ENCODE measurements at places on chromosomes 1 and 21.
A peak's percentile ranks its signal among the peaks of the same experiment; 100 is the strongest.

GRCh38 chr1:234758851-234759250, 148.9 kb upstream of the IRF2BP2 start:
- no peak for DNase-seq

DNA sequence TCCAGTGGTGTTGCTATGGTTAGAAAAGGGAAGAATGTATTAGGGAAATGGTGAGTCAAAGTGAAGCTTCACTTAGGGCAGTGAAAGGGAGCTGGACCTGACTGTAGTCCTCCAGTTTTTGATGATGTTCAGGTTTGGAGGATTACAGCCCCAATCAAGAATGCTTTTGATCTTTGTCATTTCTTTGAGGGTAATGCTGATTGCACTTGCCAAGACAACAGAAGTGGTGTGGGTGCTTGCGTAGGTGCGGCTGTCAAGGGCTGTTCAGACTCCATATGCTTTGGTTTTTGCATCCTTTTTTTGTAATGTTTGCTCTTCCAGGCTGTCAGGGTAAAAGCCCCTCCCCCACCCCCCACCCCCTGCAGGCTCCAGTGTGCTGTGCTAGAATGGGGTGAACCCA, 38.9 kb downstream of the HHAT start:
- DNase-seq: no peak

- DNase-seq: no peak
Observed at GRCh38 chr1:5304702-5305101, 650.3 kb downstream of the AJAP1 start.

- DNase-seq: no peak
Observed at GRCh38 chr1:166036092-166036491, 130.7 kb downstream of the FAM78B start.

DNA sequence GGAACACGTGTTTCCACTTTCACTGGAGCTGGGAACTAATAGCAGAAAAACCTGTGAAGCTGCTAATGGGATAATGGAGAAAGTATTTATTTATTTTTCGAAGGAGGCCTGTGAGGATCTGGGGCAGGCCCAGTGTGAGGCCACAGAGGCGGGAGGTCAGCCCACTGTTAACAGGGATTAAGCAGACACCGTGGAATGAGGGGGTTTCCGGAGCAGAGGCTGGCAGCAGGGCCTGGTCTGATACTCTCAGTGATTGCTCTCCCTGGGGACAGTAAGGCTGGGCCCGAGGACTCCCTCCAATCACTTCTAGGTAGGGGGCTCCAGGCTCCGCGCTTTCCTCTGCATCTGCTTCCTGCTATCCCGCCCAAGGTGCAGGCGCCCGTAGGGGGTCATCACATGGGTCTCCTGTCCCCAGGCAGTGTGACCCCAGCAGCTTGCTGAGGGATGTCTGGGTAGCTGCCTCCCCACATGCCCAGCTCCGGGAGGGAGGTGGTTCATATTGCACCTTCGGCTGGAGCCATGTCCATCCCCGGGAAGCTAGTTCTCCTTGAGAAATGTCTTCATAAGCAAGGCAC, 28.8 kb upstream of the CDCA8 start:
- DNase-seq: no peak

- DNase-seq: no peak
Observed at GRCh38 chr1:102884238-102884637, 224.1 kb downstream of the COL11A1 start.

GRCh38 chr1:230544758-230545157, 97.5 kb upstream of the COG2 start:
- no peak for DNase-seq

DNA sequence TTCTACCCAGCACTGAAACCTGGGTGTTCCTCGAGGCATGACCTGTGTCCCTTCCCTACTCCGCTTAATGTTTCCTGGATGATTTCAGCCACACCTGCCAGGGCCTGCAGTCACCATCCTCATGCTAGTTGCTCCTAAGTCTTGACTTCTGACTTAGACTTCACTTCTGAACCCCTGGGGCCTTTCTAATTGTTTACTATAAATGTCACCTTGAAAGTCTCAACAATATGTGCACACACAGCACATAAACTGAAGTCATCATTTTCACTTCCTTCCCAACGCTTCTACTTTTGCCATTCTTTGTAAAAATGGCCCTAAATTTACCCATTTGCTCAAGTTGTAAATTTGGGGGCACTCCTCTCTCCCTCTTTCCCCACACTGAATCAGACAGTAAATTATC, 141.1 kb downstream of the DYRK1A start:
- DNase-seq: no peak

DNA sequence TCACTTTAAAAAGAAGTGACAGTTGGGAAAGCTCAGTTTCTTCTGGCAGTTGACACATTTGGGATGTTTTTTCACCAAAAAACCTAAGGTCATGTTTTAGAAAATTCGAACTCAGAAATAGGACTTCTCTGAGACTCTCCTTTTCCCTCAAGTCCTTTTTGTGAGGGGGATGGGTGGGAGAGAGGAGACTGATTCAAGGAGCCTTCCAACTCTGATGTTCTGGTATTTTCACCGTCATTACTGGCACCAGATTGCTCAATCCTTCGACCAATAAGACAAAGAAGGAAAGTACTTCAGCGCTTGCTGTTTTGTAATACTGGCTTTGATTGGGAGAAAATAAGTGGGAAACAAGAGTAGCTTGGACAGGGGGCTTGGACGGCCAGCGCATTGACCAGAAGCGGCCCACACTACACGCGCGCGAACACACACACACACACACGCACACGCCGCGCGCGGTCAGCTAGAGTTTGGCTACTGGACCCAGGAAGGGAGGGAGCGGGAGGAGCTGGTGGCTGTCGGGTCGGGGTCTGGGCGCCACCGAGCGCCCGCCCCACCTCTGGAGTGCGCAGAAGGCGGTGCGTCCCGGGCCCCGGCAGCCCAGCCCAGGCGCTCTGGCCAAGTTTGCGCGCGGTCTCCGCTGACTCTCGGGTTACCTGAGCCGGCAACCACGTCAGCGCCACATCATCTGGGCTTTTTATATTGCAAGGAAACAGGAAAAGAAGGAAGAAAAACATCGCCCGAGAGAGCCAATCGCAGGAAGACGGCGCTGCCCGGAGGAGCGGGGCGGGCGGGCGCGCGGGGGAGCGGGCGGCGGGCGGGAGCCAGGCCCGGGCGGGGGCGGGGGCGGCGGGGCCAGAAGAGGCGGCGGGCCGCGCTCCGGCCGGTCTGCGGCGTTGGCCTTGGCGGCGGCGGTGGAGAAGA, at the start of gene KCNK1:
Gene KCNK1 (plus strand): TSS at position 855 of the 921 bp plus-strand sequence. CDS start 66 bp downstream, at position 921.
- DNase-seq: no peak

GRCh38 chr1:171904778-171905450, 63.6 kb downstream of the DNM3 start:
- DNase-seq: no peak

GRCh38 chr1:36625253-36625934, 142.7 kb upstream of the CSF3R start:
- DNase-seq: no peak

DNA sequence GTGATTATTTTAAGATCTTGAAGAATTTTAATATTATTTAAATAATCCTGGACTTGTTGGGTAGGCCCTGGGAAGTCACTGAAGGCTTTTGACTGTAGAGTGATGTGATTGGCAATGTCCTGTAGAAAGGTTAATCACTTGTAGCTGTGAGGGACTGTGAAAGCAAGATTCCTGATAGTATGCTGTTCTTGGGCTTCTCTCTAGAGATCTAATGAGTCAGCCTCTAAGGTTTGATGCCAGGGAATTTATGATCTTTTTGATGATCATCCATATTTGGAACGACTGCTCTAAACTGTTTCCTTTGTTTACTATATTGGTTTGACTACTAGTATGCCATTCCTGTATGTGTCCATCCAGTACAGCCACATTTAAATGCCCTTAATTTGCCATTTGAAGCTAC, 56.5 kb downstream of the CAMSAP2 start:
- no peak for DNase-seq

DNA sequence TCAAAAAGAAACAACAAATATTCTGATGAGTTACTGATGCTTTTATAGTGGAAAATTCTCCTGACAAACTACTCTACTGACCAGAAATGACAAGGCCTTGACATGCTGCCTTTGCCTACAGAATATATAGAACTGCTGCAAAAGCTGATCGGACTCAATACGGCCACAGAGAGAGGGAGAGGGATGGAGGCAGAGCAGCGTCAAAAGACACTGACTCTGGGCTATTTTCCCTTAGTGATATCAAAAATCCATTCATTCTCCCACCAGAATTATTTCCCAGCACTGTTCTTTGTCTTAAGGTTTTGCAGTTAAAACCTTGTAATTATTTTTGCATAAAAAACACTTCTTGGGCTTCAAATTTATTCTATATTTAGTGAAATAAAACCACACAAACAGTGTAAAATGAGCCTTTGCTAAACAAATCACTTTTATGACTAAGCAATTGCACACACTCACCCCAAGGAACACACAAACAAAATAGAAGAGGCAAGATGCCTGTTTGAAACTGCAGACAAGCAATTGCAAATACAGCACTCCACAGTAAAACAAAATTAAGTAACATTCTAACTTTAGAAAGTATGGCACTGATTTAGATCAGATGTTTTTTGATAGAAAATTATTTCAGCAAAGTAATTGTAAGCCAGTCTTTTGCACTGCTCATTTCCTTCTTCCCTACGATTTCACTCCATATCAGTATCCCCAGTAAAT, 1036.4 kb downstream of the ADGRL2 start:
- no peak for DNase-seq

GRCh38 chr1:230923176-230923575, 54.9 kb upstream of the C1orf198 start:
- DNase-seq: no peak

- no peak for DNase-seq
Observed at GRCh38 chr1:82845866-82846265, 1045.1 kb downstream of the ADGRL2 start.

GRCh38 chr1:26171084-26172072, at the start of gene ZNF593OS:
ZNF593OS (minus strand) TSS chr1:26171832; CDS start chr1:26171661, 171 bp downstream.
- DNase-seq: no peak

- no peak for DNase-seq
Observed at GRCh38 chr1:63327417-63328054, 5.2 kb downstream of the FOXD3 start.

- no peak for DNase-seq
Observed at GRCh38 chr1:93499075-93499474, 51.2 kb downstream of the FNBP1L start.

DNA sequence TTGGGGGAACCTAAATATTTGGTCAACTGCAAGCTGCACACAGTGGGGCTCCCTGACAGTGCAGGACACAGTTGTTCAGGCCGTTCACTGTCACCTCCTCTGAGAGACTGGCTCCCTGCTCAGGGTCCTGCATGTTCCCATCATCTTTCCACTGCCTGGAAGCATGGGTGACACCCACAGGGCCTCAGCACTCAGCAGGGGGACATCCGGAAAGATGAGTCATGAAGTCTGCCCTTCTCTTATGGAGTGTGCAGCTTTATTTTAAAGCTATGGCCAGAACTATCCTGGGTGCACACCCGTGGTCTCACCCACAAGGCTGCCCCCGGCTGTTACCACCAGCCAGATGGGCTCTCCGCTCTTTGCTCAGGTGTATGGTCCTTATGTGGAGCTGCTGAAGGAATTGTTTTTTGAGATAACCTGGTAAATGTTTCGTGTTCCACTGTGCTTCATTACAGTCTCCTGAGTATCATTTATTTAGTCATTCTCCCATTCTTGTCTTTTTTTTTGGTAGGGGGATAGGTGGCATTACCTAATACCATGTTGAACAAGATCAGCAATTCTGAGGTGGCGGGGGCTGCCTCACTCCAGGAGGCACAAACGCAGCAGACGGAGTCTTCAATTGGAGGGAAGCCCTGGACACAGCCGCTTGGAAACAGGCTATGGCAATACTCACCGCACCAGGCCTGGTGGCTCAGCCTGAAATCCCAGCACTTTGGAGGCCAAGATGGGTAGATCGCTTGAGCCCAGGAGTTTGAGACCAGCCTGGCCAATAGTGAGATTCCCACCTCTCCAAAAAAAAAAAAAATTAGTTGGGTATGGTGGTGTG, 14.3 kb downstream of the TRIM11 start:
- DNase-seq: no peak

- DNase-seq: no peak
Observed at GRCh38 chr21:43759651-43760050, 16.5 kb downstream of the CSTB start.

GRCh38 chr1:15940110-15941043, 35.5 kb downstream of the ZBTB17 start:
- no peak for DNase-seq

DNA sequence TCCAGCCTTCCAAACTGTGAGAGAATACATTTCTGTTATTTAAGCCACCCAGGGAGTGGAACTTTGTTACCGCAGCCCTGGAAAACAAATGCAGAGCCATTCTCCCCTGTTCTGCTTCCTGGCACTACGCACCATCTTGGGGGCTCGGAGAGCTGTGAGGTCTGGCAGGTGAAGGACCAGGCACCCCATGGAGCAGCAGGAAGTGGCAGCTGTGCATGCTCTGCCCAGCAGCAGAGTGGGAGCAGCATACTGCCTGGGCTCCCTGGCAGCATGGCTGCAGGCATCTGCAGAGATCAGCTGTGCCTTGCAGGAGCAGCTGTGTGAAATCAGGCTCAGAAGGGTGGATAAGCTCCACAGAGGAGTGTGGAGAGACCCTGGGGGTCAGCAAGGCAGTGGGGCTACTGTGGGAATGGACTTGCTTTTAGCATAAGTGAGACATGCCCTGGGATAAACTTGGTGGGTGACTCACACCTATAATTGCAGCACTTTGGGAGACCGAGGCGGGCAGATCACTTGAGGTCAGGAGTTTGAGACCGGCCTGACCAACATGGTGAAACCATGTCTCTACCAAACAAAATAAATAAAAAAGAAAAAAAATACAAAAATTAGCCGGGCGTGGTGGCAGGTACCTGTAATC, 17.7 kb upstream of the ZSCAN20 start:
- DNase-seq: no peak

GRCh38 chr1:179706339-179706941, 36.7 kb upstream of the FAM163A start:
- DNase-seq: peak; percentile 57

- DNase-seq: no peak
Observed at GRCh38 chr1:74772945-74773344, 40.0 kb downstream of the TYW3 start.

DNA sequence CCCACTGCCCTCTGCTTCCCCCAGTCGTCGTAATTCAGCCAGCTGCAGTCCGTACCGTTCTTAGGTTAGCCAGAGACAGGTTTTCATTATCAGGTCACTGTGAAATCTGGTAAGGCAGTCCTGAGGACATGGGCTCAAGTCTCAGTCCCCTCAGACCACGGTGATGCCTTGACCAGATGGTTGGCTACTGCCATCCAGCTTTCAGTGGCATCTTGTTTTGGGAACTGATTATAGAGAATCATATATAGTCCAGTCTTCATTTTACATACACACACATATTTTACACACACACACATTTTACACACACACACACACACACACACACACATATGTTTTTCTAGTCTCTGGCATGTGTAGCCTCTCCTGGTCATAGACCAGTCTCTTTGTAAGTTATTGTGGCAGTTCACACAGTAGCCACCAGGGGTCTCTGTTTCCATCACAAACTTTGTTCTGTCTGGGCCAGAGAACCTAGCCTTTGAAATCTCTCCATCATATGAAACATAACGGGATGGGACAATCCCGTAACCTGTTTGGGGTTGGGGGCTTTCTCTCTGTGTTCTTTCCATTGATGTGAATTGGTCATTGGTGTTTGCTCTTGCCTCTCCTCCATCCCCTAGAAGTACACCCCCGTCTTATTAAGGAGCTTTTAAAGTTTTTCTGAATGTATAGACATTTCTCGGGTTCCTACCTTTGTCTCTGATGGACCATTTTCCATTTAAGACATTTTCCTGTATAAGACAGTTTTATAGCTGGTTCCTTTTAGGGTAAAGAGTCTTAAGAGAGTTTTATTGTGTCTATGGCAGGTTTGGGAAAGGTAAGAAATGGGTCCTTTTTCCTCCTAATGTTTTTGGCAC, 8.4 kb upstream of the IKBKE start:
- DNase-seq: peak; percentile 59

- DNase-seq: no peak
Observed at GRCh38 chr1:115469703-115470476, 131.8 kb upstream of the NGF start.
